ENCODE measurements at places on chromosomes 16 and 17.

GRCh38 chr16:88499292-88499691 lies 46.2 kb downstream of the ZFPM1 start:
- no peak for DNase-seq

DNA sequence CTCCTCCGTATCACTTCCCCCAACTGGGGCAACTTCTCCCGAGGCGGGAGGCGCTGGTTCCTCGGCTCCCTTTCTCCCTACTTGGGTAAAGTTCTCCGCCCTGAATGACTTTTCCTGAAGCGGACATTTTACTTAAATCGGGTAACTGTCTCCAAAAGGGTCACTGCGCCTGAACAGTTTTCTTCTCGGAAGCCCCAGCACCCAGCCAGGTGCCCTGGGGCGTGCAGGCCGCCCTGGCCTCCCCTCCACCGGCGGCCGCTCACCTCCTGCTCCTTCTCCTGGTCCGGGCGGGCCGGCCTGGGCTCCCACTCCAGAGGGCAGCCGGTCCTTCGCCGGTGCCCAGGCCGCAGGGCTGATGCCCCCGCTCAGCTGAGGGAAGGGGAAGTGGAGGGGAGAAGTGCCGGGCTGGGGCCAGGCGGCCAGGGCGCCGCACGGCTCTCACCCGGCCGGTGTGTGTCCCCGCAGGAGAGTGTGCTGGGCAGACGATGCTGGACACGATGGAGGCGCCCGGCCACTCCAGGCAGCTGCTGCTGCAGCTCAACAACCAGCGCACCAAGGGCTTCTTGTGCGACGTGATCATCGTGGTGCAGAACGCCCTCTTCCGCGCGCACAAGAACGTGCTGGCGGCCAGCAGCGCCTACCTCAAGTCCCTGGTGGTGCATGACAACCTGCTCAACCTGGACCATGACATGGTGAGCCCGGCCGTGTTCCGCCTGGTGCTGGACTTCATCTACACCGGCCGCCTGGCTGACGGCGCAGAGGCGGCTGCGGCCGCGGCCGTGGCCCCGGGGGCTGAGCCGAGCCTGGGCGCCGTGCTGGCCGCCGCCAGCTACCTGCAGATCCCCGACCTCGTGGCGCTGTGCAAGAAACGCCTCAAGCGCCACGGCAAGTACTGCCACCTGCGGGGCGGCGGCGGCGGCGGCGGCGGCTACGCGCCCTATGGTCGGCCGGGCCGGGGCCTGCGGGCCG lies 1.6 kb downstream of the HIC1 start:
- no peak for DNase-seq

- no peak for DNase-seq
These were observed 42.5 kb upstream of the ABR start for GRCh38 chr17:1222321-1222720.

GRCh38 chr17:16255481-16255921 lies 38.5 kb downstream of the PIGL start:
- DNase-seq: no peak

DNA sequence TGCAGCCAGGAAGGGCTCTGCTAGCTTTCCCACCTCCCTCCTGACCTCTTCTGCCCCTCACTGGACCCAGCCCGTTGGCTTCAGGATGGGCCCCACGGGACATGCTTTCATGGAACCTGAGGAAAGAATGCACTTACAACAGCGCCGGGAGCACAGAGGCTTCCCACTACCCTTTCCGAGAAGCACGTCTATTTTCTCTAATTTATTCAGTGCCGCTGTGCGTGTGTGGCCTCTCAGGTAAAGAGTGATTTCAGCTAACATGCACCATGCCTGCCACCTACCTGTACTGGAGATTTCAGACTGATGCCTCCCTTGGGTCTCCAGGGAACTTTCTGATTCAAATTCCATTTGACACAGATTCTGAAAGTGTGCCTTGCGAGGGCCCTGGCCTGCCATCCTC lies 140.1 kb downstream of the CYLD start:
- DNase-seq: no peak

- DNase-seq: no peak
These were observed 50.1 kb downstream of the LMF1 start for GRCh38 chr16:920717-921116.

DNA sequence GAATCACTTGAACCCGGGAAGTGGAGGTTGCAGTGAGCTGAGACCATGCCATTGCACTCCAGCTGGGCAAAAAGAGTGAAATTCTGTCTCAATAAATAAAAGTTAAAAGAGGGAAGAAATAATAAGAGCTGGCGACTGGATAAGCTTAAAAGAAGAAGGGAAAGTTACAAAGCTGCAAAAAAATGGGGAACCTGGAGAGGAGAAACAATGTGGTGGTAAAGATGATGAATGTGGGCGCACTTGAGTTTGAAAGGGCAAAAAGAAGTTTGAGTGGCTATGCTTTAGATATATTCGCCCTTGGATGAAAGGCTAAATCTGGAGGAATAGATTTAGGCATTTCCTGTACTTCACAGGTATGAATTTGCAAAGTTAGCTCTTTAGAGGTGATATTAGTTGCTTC lies 53.0 kb upstream of the YPEL2 start:
- no peak for DNase-seq

- no peak for DNase-seq
These were observed 471.2 kb upstream of the HSBP1 start for GRCh38 chr16:83336603-83337002.

GRCh38 chr16:559411-560203 lies 587 bp upstream of the PRR35 start:
- DNase-seq: no peak

GRCh38 chr16:21720533-21720932 lies 56.8 kb downstream of the OTOA start:
- no peak for DNase-seq

- DNase-seq: no peak
These were observed 2.9 kb downstream of the SRSF2 start for GRCh38 chr17:76734080-76734840.

DNA sequence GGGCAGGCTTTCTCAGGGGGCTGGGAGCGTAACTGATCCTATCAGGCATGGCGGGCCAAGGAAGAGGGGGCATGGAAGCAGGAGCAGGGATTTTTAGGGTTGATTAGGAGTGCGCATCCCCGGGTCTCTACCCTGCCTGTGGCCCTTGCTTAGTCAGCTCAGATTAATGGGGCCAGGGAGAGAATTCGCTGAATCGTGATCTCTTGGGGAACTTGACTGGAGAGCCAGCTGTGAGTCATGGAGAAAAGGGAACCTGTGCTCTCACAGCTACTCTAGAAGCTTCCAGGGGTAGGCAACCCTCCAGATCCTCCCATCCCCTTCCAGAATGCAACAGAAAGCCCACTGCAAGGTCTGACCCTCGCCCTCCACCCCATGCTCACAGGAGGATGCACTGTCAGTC lies 3.6 kb downstream of the FOXN1 start:
- no peak for DNase-seq

DNA sequence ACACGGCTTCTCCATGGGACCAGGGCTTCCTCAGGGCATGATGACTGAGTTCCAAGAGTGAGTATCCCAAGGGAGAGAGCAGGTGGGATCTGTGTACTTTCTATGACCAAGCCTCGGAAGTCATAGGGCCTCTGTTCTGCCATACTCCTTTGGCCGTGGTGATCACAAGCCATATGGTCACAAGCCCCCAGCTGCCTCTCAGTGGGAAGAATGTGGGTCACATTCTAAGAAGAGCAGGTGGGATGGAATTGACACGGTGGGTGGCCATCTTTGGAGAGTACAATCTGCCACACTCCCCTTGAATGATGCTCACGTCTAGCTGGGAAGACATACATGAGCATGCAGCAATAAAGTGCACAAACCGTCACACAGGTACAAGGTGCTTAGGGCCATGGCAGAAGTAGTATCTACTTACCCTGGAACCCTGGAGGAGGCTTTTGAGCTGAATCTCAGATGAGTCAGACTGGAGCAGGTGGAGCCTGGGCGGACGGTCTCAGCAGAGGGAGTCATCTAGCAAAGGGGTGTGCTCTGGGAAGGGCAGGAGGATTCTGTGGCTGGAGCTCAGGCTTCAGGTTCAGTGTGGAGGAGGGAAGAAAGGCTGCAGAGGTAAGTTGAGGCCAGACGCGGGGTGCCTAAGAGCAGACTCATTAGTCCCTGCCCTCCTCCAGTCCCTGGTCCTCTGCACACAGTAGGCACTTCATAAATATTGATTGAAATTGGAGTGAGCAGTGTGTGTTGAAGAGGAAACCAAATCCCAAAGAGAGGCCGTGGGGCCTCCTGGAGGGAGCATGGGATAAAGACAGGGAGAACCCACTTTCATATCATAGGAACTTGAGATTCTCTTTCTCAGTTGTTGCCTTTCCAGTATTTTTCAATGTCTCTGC lies 26.6 kb downstream of the GOSR2 start:
- no peak for DNase-seq

DNA sequence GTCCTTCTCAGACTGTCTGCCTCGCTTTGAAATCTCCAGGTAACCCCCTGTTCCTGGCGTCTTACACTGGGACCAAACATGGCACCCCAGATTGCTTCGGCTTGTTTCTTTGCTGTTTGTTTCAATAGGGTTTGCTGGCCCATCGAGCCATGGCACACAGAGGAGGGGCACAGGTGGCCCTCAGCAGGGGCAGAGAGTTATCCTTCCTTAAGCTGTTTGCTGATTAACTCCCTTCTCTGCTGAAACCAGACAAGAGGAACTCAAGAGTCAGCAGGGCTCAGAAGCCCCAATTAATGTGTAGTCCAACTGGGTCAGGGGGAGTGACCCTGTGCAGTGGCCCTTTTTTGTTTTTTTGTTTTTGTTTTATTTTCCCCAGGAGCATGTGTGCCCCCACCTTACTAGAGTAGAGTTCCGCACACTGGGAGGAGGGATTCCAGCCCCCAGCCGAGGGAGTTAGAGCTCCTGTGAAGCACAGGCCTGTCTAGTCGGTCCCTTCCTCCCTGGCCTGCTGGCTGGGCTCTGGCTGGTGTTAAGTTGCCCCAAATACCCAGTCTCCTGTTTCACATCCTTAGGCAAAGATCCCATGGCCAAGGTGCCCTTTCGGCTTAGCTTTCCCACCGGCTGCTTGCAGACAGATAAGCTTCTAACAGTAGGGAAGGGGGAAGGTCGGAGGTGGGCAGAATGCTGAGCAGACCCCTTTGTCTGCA lies 39.3 kb downstream of the YPEL2 start:
- DNase-seq: no peak

DNA sequence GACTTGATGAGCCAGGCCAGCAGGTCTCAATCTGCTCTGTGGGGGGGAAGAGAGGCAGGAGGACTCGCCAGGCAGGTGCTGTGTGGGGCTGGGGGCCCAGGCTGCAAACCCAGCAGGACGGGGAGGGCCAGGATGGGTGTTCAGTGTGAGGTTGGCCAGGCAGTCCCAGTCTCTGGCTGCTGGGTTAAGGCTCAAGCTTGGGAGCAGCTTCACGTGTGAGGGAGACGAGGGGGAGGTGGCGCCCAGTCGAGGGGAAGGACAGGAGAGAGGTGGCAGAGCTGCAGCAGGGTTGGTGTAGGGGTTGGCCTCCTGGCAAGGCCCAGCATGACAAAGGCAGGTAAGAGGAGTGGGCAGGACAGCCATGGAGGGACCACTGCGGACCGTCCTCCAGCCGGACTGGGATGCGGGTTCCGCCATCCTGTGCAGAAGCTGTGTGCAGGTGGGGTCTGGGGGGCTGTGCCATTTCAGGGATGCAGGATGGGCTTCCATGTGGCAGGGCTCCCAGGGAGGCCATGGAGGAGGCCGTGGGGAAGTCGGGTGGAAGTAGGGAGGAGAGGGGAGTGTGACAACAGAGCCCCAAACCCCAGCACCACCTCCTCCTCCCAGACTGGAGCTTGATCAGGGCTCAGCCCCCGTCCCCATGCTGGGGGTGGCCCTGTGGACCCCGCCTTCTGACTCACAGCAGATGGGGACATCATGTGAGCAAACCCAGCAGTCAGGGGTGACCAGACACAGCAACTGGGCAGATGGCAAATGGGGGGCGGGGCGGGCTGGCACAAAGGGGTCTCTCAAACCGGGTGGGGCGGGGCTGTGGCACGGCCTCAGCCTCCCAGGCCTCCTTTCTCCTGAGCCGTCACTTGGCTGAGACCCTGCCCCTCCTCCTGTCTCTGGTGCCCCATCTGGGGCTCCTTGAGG lies 2.8 kb downstream of the ADGRG1 start:
- no peak for DNase-seq

DNA sequence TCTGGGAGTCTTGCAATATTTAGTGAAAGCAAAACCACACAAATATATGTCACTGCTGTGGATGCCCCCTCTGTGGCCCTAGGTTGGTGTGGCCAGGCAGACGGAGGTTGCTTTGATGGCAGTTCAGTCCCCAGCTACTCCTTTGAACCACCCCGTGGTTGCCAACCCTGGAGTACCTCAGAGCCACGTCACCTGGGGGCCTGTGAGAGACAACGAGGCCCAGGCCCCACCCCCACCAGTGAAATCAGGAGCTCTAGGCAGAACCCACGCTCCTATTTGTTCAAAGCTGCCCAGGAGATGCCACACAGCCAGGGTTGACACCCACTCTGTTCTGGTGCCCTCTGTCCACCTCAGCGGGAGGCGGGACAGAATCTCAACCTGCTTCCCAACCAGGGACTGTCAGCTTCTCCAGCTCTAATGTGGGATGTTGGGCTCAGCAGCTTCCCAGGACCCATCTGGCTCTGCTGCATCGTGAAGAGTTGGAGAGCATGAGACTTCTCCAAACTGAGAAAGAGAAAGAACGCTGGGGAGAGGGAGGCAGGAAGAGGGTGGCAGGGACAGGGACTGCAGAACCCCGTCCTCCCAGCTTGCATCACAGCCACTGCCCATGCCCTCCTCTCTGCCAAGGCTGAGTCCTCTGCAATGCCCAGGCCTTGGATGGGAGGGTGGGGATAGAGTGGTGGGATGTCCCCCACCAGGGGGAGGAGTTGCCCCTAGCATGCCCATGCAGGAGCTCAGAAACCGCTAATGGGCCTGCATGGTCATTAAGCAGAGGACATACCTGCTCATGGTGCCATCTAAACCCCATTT lies 81.8 kb downstream of the C16orf78 start:
- no peak for DNase-seq

GRCh38 chr17:67245694-67246402 lies 852 bp upstream of the HELZ start:
- DNase-seq: no peak

DNA sequence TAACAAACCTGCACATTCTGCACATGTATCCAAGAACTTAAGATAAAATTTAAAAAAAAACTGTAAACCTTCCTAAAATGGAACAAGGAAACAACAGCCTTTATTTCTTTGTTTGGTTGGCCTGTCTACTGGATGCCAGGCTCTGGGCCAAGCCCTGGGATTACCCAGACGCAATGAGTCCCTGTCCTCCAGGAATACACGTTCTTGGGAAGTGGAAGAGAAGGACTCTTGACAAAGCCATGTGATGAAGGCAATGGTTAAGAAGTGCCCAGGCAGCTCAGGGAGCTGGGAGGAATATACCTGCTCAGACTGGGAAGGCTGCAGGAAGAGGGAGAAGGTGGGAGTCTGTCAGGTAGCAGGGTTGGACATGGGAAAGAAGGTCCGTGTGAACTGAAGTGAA lies 115.4 kb downstream of the AXIN2 start:
- DNase-seq: no peak

- no peak for DNase-seq
These were observed 42.6 kb downstream of the CFAP20 start for GRCh38 chr16:58086381-58087208.

GRCh38 chr16:80018466-80018865 lies 417.9 kb upstream of the MAF start:
- no peak for DNase-seq
